ENCODE measurements at places on chromosomes 7 and 10.

GRCh38 chr7:73342645-73343044 is 14.7 kb downstream of the FKBP6 start:
- DNase-seq = no peak

DNA sequence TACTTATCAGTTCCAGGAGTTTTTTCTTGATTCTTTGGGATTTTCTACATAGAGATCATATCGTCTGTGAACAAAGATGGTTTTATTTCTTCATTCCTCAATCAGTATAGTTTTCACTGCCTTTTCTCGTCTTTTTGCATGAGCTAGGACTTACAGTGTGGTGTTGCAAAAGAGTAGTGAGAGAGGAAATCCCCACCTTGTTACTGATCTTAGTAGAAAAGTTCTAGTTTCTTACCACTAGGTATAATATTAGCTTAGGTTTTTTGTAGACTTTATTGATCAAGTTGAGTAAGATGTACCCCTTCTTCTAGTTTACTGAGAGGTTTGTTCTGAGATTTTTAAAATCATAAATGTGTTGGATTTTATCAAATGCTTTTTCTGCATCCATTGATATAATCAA is 123.3 kb downstream of the TMEM26 start:
- no peak for DNase-seq

DNA sequence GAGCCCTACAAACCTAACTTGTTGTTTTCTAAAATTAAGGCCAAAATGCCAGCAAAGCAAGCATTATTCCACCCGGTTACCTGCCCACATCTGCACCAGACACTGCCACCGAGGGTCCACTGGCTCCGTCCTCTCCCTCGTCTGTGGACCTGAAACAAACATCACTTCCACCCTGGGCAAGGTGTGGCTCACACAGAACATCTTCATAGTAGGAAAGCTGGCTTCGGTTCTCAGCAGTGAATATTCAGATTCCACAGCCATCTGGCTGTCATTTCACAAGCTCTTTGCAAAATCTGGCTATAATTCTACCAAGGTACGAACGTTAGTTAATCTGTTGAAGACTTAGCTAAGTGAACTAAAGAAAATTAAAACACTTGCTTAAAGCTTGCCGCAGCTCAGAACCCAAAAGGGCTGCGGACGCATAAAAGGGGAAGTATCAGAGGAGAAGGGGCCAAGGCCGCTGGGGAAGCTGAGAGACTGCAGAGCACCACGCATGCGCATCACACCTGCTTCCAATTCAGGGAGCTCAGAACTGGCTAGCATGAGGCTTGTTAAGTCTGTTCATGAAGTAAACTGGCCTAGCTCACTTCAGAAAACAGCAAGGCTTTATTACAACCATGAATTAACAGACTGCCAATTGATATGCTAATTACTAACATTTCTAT is 46.1 kb downstream of the PTPRN2 start:
- no peak for DNase-seq

GRCh38 chr7:81583090-81583489 is 186.8 kb downstream of the HGF start:
- DNase-seq = no peak

GRCh38 chr7:18041191-18041590 is 13.5 kb upstream of the PRPS1L1 start:
- DNase-seq = no peak

DNA sequence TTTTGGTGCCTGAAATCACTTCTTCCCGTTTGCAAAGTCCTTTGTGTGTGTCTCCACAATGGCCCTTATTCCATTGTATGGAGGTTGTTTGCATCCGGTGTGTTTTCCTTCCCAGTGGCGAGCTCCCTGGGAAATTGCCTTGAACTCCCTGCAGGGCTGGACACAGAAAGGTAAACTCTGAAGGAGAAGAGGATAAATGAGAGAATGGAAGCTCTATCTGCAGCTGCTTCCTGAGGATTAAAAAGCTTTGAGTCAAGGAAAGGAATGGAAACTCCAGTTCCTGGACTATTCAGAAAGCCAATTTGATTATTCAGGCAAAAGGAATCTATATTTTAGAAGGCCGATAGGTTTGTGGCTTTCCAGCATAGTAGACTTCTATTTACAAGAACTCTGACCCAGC is 4.4 kb upstream of the GRK5 start:
- no peak for DNase-seq

DNA sequence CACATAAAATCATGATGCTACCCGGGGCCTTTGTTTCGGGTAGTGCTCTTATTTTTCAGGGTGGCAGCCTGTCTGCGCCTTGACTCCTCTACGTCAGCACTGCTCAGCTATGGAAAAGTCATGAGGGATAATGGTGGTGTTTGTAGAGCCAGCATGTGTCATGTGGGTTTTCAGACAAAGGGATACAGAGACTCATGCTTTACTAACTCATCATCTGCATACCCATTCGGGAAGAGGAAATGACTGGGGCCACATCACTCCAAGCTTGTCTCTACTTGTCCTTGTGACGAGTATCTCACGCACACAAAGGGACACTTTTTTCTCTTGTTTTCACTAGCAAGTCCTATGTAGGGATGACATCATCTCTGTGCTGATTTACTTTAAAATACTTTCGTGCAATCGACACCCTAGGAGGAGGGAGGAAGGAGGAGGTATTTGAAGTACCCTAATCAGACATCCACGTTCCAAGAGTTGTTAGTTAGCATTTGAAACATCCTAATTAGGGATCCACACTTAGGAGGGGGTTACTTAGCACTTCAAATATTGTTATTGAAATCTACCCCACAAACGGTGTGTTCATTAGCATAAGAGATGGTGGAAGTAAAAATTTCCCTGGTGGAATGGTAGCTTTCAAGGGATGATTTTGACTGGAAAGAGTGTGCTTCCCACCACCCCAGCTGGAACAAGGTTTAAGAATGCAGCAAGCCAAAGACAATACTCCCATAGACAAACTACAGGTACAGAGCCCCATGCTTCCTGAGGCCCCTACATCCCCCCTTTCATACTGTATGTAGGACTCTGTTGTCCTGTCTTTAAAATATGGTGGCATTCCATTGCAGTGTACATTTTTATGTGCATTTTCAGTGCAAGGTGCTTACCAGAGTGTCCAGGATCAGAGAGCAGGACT is 52.0 kb downstream of the THNSL1 start:
- DNase-seq = no peak

- no peak for DNase-seq
Measured at GRCh38 chr7:36057323-36057722, 95.7 kb upstream of the EEPD1 start.

DNA sequence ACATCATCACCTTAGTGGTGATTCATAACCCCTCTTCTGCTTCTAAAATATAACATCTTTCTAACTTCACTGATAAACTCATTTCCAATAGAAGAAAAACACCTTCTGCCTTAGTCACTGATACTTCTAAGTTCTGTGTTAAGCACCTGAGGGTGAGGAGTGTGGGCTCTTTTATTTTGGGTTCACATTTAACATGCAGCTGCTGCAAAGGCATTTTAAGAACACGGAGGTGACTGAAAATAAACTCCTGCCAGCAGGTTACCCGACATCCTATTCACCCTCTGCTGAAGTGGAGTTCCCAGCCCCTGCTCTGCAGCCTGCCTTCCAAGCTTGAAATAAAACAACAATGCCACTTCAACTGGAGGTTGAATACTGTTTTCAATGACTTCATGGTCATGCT is 202.9 kb upstream of the PLXNA4 start:
- no peak for DNase-seq

DNA sequence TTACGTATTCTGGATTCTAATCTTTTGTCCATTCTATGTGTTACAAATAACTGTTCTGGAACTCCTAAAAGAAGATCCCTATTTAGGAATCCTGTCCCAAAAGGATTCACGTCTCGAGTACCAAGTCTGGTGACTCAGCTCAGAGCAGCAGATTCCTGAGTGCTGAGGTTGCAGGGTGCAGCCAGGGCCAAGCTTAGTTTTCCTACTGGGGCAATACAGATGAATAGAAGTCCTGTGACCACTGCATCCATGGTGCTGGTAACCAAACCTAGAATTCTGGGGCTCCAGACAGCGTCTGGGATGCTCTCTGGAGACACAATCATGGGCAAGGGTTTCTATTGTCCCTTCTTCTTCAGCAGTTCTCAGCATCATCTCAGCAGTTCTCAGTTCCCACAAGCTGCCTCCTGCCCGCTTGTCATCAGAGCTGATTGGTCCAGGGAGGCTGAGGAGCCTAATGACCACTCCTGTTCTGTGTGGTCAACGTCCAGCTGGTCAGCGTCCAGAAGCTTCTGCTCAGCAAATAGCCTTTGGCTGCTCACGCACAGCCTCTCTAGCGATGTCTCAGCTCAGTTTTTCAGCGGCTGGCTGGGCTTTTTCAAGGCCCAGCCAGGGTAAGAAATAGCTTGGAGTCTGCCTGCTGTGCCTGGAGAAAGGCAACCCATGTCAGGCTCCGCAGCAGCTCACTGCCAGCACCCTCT is 50.4 kb upstream of the C7orf33 start:
- no peak for DNase-seq

- DNase-seq = no peak
Measured at GRCh38 chr7:101606498-101606923, 22.6 kb downstream of the MYL10 start.

DNA sequence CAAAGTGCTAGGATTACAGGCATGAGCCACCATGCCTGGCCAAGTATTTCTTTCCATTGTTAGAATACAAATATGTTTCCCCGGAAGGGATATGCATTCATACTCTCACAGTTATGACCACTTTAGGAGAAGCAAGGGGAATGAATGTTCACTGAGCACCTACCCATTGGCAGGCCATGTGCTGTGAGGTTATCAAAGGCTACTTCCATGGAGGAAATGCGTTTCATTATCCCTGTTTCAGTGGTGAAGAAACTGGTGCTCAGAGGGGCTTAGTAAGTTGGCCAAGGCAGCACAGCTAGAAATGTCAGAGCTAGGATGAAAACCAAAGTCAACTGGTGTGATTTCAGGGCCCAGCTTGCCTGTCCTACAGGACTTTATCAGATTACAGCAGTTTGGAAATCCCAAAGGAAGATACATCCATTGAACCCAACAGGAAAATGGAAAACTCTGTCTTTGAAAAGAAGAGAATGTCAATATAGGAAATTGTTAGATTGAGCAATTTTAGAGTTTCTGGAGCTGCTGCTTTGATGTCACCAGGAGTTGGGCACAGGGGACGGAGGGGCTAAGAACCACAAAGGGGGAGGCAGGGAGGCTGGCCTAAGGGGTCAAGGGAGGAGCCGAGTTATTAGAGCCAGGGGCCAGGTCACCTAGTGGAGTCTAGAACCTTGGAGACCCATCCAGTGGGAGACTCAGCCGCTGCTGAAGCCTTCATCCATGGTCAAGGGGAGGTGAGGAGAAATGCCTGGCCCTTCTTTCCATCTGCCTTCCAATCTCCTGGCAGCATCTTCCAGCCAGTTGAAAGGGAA is 319.8 kb downstream of the FRMD4A start:
- DNase-seq = no peak

- no peak for DNase-seq
Measured at GRCh38 chr7:2616387-2617324, 15.1 kb upstream of the TTYH3 start.

- no peak for DNase-seq
Measured at GRCh38 chr7:16978358-16979244, 96.8 kb upstream of the AGR3 start.

DNA sequence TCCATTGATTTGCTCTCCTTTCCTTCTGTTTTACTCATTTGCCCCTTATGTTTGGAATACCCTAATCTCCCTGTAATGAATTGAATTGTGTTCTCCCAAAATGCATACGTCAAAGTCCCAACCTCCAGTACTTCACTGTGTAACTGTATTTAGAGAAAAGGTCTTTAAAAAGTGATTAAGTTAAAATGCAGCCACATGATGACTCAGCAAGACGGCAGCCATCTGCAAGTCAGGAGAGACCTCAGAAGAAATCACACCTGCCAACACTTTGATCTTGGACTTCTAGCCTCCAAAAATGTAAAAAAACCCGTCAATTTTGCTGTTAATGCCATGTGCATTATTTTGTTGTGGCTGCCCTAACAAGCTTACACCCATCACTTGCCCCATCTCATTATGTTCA is 85.3 kb upstream of the PCLO start:
- DNase-seq = no peak

GRCh38 chr7:26071622-26072456 is 80.2 kb upstream of the NFE2L3 start:
- DNase-seq = no peak

DNA sequence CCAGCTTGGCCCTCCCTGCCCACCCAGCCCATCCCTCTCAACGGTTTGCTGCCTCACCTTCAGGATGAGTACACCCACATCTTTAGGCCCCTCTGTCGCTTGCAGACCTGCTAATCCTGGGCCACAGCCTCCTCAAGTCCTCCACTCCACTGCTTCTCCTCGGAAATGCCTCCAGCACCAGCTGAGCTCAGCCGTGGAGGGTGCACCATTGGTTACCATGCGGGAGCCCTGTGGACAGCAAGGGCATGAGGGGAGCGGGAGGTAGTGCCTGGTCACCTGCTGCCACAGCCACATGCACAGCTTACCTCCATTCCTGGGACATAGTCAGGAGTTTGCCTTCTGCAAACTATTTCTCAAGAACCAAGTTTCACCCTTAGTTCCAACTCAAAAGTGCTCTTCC is 286.3 kb upstream of the ZMIZ1 start:
- no peak for DNase-seq

- DNase-seq = no peak
Measured at GRCh38 chr7:128434413-128435326, 21.0 kb upstream of the HILPDA start.

DNA sequence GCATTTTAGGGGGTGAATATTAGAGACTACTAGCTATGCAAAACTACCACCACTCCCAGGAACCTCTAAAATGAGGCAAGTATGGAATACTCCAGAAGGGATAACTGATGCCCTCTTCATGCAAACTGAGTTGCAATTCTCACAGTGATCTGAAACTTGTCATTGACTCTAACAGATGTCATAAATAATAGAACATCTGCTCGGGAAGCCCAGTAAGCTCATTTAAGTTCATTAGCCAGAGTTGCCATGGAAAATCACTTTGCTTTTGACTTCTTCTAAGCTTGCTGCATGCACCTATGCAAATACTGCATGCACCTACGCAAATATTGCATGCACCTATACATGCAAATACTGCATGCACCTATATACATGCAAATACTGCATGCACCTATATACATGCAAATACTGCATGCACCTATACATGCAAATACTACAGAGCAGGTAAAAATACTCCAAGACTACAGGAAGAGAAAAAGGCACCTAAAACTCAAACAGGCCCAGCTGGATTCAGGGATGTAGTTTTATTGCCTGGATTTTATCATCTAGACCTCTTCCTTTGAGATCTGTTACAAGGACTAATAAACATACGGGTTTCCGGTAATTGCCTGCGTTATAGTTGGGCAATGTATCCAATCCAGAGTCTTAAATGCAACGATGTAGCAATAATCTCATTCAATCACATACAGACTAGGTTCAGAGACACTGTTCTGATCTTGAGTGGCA is 1061.1 kb upstream of the AUTS2 start:
- no peak for DNase-seq

- no peak for DNase-seq
Measured at GRCh38 chr10:1738950-1739349, 1.6 kb upstream of the ADARB2 start.

DNA sequence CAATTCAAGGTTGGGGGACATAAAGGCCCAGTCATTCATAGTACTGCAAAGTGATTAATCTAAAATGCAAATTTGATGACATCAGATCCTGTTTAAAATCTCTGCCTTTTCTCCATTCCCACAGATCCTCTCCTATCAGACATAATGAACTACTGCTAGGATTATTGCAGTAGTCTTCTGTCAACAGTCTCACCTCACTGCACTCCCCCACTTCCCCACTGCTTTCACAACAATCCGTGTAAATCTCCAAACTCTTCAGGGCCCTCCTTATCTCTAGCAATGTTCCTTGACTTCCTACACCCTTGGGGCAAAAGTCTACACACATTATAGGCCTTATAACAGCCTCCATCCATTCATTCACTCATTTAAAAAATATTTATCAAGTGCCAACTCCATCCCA is 112.4 kb downstream of the KBTBD2 start:
- DNase-seq = no peak

- no peak for DNase-seq
Measured at GRCh38 chr7:90187507-90188050, 24.0 kb upstream of the STEAP2 start.

Measured in prostate gland (tissue), 2 donors.